B cell (primary cell): ENCODE measurements at places on chromosomes 1 and 21. TPM values are rescaled to one million over a fixed set of nuclear protein-coding genes. Genes with fewer than 3 reads are reported as not detected.

DNA sequence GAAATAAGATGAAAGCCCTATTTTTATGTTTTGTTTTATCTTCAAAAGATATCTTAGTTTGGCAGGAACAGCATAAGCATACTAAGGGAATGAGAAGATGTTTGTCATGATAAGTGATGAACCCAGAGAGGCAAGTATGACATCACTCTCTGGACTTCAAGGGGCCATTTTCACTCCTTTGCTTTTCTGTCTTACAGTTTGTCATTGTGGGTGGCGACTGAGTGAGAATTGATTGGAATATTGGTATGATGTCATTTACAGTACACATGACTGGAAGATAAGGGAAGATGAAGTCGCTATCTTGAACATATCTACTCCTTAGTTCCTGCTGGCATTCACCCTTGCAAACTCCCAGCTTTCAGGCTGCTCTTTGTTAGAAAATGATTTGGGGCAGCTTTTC, 258.1 kb upstream of the RAB4A start:
- no peaks in the 10 kb centered on the region for H3K36me3 ChIP-seq
- no peak overlapping the region for H3K27ac ChIP-seq
- H3K27me3 ChIP-seq: no peaks in the 10 kb centered on the region
- no peaks in the 10 kb centered on the region for H3K4me1 ChIP-seq
- H3K4me3 ChIP-seq: no peak overlapping the region

GRCh38 chr1:186500804-186501203, 39.9 kb upstream of the PDC start:
- H3K4me3 ChIP-seq: no peak overlapping the region
- DNase-seq: no peak
- H3K27me3 ChIP-seq: no peaks in the 10 kb centered on the region
- no peaks in the 10 kb centered on the region for H3K36me3 ChIP-seq

GRCh38 chr1:48027533-48027835, 30.3 kb upstream of the TRABD2B start:
- no peaks in the 10 kb centered on the region for H3K36me3 ChIP-seq
- no peaks in the 10 kb centered on the region for H3K4me1 ChIP-seq
- H3K27me3 ChIP-seq: no peaks in the 10 kb centered on the region
- H3K4me3 ChIP-seq: no peak overlapping the region
- no peak overlapping the region for H3K27ac ChIP-seq

The SLAMF1 gene
- polyA plus RNA-seq: 19.2 and 20.7 TPM in 2 replicates

DNA sequence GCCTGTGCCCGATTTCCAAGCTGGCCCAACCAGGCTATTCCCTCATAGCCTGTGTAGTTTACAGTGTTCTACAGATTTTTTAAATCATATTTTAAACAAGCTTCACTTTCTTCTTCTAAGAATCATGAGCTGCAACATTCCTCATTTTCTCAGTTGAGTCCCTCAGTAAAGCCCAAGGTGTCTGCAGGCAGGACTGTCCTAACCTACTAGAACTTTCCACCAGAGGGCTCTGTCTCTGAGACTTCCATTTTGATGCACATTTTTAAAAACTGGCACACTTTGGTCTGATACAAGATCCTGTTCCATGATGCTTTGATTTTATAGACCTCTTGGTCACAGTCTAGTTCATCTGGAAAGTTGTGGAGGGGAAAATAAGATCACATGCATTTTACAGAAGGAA, 21.6 kb upstream of the SLAMF6 start:
- no peak overlapping the region for H3K4me3 ChIP-seq
- no peak overlapping the region for H3K27ac ChIP-seq
- H3K36me3 ChIP-seq: no peaks in the 10 kb centered on the region
- H3K27me3 ChIP-seq: no peaks in the 10 kb centered on the region

GRCh38 chr21:31732597-31733550, 956 bp upstream of the SCAF4 start:
- H3K4me3 ChIP-seq: peak overlapping the region; percentile 58
- H3K27ac ChIP-seq: peak overlapping the region; percentile 84
- no peaks in the 10 kb centered on the region for H3K27me3 ChIP-seq
- no peak for DNase-seq
- peaks cover 65% of the 10 kb centered on the region for H3K4me1 ChIP-seq
- H3K36me3 ChIP-seq: peaks cover 9% of the 10 kb centered on the region

- peak; percentile 44 for DNase-seq
- no peak within 1 kb of the TSS for H3K27ac ChIP-seq
- no peaks in the 10 kb centered on the region for H3K36me3 ChIP-seq
- H3K4me3 ChIP-seq: peak within 1 kb of the TSS; percentile 49
- H3K4me1 ChIP-seq: peaks cover 12% of the 10 kb centered on the region
These were observed at the start of gene DDAH1 for GRCh38 chr1:85465099-85465785. Gene DDAH1 (minus strand): TSS chr1:85465159. CDS start chr1:85465045, 114 bp downstream.

The CATSPERE gene
- polyA plus RNA-seq: 0.82 and 1.2 TPM in 2 replicates

DNA sequence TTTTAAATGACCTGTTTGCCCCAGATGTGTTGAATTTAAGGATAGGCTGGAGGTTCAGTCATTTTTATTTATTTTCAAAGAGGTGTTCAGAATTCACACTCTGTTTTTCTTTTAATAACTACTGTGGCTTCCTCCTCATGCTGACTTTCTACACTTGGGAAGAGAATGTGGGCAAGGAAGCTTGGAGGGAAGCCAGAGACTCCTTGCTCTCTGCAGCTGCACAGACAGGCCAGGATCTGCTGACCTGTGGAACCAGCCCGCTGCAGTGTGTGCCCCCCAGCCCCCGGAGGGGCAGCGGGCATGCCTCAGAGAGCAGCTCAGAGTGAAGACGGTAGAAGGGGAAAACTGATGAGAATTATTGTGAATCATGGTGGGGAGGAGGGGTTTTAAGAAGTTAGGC, 16.9 kb downstream of the MGST3 start:
- H3K4me3 ChIP-seq: no peak overlapping the region
- H3K27me3 ChIP-seq: no peaks in the 10 kb centered on the region
- peaks cover 14% of the 10 kb centered on the region for H3K36me3 ChIP-seq
- peaks cover 18% of the 10 kb centered on the region for H3K4me1 ChIP-seq

DNA sequence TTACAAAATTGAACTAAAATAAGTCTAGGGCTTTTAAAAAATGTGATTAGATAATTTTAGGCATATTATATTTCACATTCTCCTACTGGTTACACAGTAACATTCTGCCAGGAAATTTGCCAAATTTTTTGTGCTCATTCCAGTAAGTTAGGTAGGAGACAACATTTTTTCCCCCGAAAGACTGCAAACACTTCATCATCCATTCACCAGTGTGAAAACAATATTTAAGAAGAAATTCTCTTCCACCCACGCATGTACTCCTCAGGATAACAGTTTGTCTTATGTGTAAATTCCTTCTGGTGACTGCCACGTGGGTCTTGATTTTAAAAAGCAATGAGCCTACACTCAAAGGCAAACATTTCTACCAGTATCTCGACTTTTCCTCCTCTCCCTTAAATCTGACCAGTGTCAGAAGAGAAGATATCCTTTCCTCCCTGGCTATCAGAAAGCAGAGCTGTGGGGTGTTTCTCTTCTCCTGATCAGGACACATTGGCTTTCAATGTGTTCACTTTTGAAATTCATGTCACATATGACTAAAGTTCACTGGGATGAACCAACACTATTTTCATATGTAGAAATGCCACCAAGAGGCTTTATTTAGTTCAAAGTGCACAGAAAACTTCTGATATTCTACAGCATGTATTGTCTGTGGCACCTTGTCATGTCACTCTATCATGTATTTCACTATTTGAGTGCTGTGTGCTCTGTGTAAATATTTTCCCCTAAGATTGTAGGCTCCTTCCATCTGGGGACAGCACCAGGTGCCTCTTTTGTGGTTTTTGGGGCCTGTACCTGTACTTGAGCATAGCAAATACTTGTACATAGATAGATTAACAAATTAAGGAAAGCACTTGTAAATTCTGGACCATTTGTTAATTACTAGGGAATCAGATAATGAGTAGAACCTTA, 38.6 kb downstream of the LHX9 start:
- no peak overlapping the region for H3K27ac ChIP-seq
- H3K27me3 ChIP-seq: no peaks in the 10 kb centered on the region
- no peaks in the 10 kb centered on the region for H3K36me3 ChIP-seq

DNA sequence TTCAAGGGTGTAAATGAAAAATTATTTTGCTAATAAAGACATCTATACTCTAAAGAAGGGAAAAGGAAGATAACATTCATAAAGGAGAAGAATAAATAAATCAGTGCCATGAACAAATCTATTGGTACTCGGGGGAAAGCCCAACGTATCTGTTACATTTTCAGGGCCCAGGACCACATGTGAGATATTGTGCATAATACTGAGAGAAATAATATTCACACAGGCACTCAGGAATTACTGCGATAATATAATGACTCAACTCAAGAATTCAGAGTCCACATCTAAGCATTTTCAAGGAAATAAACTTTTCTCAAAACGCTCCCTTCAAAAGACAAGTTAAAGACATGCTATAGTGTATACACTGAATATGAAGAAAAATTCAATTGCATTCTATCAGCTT, 108.8 kb downstream of the SMYD2 start:
- H3K4me1 ChIP-seq: no peaks in the 10 kb centered on the region
- no peak for DNase-seq

GRCh38 chr21:35540950-35541638, 492.0 kb upstream of the RUNX1 start:
- H3K4me1 ChIP-seq: no peaks in the 10 kb centered on the region
- no peak for DNase-seq
- H3K4me3 ChIP-seq: no peak overlapping the region
- H3K27me3 ChIP-seq: no peaks in the 10 kb centered on the region
- no peaks in the 10 kb centered on the region for H3K36me3 ChIP-seq

The S100A7 gene
- polyA plus RNA-seq: not detected in 2 replicates

- H3K4me1 ChIP-seq: no peaks in the 10 kb centered on the region
- H3K4me3 ChIP-seq: no peak overlapping the region
- no peak for DNase-seq
- no peak overlapping the region for H3K27ac ChIP-seq
- H3K36me3 ChIP-seq: peaks cover 84% of the 10 kb centered on the region
These were observed 33.5 kb upstream of the ADAM30 start for GRCh38 chr1:119929643-119930315.

GRCh38 chr1:2415801-2416208, 3.4 kb upstream of the PEX10 start:
- H3K27ac ChIP-seq: peak overlapping the region; percentile 45
- peak overlapping the region; percentile 41 for H3K4me3 ChIP-seq
- no peaks in the 10 kb centered on the region for H3K36me3 ChIP-seq
- peak; percentile 57 for DNase-seq
- H3K27me3 ChIP-seq: no peaks in the 10 kb centered on the region
- H3K4me1 ChIP-seq: peaks cover 51% of the 10 kb centered on the region

DNA sequence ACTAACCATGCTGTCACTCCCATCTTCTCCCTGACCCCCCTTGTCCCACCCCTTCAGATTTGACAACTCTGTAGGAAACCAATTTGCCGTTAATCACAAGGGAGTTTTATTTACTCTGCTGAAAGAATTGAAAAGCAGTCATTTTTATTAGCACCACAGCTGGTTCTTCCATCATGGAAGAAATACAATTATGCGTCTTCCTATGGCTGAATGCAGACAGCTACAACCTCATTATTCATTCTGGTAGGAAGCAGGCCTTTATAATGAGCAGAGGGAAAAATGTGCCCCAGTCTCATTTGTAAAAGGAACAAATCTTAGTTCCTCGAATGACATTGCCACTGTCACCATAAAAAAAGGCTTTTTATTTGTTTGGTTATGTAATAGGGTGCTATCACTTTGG, 35.2 kb downstream of the JUN start:
- no peaks in the 10 kb centered on the region for H3K36me3 ChIP-seq
- no peak overlapping the region for H3K4me3 ChIP-seq
- H3K27me3 ChIP-seq: peaks cover 3% of the 10 kb centered on the region
- no peak for DNase-seq
- H3K4me1 ChIP-seq: no peaks in the 10 kb centered on the region

The PKP1 gene
- polyA plus RNA-seq: not detected in 2 replicates

DNA sequence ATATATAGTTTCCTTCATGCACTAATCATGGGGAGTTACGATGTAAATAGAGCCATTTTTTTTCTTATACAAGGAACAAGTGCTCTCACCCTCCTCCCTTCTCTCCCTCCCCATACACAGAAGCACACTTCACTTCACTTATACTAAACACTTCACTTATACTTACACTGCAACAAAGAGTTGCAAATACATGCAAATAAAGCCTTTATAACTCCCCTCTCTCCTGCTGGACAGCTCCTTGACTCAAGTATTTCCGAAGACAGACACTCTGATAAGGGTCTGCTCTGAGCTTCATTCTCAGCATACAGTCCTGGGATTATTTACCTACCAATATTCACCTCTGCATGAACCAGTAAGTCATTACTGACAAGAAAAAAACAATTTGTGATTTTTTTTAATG, 35.6 kb upstream of the ERG start:
- no peak overlapping the region for H3K27ac ChIP-seq
- no peaks in the 10 kb centered on the region for H3K36me3 ChIP-seq
- no peaks in the 10 kb centered on the region for H3K4me1 ChIP-seq
- peaks cover 2% of the 10 kb centered on the region for H3K27me3 ChIP-seq
- H3K4me3 ChIP-seq: no peak overlapping the region

DNA sequence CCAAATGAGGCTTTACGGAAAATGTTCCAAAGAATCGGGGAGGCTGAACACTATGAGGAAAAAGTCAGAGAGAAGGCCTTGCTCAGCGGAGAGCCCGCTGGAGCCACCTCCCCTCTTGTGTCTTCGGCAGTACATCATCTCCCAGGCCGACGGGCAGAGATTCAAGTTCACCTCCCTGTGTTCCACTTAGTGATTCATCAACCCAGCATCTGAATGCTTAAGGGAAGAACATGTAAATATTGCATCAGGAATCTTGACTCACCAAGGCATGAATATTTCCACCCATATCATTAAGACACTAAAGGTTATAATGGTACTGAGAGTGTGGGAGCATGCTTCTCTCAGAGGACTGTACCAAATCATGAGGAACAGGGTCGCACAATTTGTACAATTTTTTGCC, 172.5 kb downstream of the ST6GALNAC5 start:
- no peaks in the 10 kb centered on the region for H3K36me3 ChIP-seq
- no peak for DNase-seq
- H3K4me1 ChIP-seq: no peaks in the 10 kb centered on the region
- no peak overlapping the region for H3K4me3 ChIP-seq
- no peaks in the 10 kb centered on the region for H3K27me3 ChIP-seq
- no peak overlapping the region for H3K27ac ChIP-seq

DNA sequence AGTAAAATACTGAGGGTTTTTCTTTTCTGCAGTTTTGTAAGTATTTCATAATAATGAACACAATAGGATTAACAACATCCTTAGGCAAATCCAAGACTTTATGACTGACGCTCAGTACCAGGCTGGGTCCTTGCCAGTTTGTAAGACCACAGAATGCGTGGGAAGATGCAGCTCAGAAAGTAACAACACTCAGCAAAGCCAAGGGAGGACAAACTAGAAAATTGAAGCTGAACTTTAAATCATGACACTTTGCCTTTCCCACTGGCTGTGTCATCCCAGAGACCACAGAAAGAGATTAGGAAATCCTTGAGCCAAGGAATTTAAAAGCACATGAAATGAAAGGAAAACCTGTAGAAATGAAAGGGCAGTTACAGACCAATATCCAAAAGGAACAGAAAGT, 426.3 kb upstream of the CHRM3 start:
- H3K4me3 ChIP-seq: no peak overlapping the region
- no peaks in the 10 kb centered on the region for H3K36me3 ChIP-seq
- no peak overlapping the region for H3K27ac ChIP-seq
- H3K27me3 ChIP-seq: no peaks in the 10 kb centered on the region
- H3K4me1 ChIP-seq: no peaks in the 10 kb centered on the region
